ENCODE measurements at places on chromosomes 16 and 17.

- no peak for DNase-seq
These were observed 2274.7 kb downstream of the TP53TG3F start for GRCh38 chr16:35733971-35734702.

DNA sequence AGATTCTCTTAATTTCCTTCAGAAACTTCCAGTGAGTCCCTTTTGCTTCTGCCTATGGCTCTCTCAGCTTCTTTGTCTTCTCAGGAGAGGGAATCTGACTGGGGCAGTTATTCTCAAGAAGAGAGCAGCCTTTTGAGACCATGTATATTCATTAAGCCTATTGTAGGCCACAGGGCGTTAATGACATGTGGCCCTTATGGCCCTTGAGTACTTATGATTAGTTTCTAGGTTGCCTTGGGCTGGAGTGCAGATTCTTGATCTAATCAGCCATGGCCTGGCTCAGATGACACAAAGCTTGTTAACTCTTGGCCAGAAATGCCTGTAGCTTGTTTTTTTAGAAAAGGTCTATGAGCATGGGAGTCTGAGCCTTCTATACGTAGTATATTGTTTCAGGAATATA, 17.4 kb downstream of the MFSD11 start:
- DNase-seq = no peak

DNA sequence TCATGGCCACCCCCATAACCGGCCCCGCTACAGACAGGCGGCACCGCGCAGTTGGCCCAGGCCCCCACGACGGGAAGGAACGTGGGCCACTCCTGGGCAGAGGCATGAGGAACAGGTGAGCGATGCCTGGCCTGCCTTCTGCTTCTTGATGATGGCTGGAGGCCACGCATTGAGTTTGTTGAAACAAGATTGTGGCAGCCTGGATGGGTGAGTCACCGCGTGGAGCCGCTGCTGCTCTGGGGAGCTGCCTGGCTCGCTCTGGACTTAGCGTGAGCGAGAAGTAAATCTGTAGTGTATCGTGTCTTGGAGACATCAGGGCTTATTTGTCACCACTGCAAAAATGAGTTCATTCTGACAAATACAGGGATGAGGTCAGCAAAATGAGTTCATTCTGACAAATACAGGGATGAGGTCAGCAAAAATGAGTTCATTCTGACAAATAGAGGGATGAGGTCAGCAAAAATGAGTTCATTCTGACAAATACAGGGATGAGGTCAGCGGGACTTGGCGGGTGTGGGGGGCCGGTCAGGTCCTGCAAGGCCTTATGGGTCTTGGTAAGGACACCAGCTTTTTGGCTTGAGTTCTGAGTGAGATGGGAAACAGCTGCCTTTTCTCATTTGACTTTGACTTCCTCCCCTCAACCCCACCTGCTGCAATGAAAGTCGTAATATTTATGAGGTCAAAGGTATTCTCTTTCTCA, 93.0 kb downstream of the SEC14L1 start:
- no peak for DNase-seq

DNA sequence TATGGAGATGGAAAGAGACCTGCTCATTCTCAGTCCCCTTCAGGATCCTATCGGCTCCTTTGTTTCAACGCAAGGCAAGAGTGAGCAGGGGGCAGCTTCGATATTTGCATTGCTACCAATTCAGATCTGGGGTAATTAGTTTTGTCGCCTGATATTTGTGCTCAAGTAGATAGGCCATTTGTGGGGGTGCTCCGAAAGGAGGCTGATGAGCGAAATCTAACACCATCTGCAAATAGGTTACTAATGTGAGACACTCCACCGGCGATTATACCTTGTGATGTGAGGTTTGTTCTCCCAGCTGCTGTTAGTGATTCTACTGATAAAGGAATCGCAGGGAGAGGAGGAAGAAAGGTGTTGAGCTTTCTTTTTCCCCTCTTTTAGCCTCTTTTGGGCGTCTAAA, 31.5 kb downstream of the WSCD1 start:
- DNase-seq = no peak

- DNase-seq = no peak
These were observed 278 bp downstream of the ITGB4 start for GRCh38 chr17:75721463-75722011.

- no peak for DNase-seq
These were observed 5.7 kb downstream of the KCNJ16 start for GRCh38 chr17:70080541-70081347.

DNA sequence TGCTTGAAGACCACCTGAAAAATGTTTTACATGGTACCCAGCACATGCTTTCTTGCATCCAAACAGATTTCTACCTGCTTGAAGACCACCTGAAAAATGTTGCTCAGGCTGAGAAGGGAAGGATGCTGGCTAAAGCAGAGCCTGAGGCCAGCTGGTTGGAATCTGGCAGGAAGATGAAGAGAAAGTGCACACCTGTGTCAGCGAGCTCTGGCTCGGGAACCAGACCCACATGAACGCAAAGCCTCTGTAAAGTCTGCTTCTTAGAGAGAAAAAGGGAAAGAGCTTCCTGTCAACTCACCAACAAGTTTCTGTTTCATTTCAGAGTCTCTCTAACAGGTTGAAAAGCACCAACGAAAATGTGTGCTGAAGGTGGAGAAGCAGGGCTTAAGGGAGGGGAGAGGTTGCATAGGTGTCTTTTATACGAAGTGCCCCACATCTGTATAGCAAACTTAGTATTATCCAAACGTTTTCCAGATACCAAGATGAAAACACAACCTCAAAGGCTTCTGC, 226.0 kb downstream of the TOX3 start:
- no peak for DNase-seq

Measured in left ventricle myocardium inferior (tissue), 1 donor.